ENCODE measurements at places on chromosomes 7 and 10.

- no peak for DNase-seq
These were observed 525.8 kb downstream of the ZNF33B start for GRCh38 chr10:42112331-42113157.

DNA sequence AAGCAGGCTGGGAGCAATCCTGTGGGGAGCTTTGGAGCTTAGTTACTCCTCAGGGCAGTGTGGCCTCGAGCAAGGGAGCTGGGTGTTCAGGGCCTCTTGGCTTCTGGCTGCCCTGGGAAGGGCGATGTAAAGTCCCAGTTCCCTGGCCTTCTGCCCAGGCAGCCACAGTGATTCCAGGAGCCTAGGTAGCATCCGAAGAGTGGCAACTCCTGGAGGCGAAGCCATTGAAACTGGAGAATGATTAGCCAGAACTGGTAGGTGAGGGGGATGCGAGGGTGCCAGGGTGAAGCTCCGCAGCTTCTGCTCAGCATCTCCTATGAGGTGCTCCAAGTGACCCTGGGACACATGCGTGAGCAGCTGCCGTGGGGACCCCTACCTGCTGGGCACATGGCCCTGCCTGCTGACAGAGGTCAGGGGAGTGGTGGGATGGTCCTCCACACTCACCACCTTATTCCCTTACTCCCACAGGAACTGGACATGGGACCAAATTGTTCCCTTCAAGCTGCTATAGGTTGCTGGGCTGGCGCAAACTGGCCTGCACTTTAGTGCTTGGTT, 7.8 kb upstream of the GDF2 start:
- DNase-seq, result no peak

DNA sequence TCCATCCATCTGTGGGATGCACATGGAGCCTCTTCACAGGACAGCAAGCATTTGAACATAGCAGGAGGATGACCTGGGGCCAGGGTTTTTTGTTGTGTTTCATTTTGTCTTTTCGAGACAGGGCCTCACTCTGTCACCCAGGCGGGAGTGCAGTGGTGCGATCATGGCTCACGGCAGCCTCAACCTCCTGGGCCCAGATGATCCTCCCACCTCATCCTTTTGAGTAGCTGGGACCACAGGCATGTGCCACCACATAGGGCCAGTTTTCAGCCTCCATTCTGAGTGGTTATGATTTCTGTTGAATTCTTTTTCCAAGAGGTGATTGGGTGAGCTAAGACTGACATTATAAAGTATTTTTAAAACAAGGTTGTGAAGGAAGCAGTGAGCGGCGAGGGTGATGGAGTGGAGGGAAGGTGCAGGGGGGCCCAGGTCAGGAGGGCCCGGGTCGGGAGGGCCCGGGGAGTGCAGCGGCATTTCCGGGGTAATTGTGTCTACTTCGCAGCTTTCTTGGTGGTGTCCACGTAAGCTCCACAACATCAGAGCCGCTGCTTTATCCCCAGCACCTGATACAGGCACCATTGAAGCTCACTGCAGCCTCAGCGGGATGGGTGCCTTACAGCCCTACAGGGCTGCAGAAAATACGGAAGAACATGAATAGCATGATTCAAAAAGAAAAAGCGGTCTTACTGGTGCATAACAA, 12.0 kb upstream of the LARP4B start:
- no peak for DNase-seq

DNA sequence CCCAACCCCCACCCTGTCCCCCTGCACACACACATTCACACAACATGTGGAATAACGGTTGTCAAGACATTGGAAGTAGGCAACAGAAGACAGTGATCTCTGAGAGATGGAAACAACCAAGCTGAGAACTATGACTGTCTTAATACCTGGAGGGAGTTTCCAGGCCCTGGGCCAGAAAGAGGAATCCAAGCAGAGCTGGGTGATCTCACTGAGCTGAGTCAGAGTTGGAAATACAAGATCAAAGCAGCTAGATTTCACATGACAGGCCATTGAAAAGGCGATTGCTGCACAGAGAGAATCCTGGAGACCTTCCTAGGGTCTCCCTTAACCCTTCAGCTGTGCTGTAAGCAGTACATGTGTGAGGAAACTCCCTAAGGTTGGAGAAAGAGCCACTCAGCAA, 165.8 kb upstream of the PRSS1 start:
- no peak for DNase-seq

DNA sequence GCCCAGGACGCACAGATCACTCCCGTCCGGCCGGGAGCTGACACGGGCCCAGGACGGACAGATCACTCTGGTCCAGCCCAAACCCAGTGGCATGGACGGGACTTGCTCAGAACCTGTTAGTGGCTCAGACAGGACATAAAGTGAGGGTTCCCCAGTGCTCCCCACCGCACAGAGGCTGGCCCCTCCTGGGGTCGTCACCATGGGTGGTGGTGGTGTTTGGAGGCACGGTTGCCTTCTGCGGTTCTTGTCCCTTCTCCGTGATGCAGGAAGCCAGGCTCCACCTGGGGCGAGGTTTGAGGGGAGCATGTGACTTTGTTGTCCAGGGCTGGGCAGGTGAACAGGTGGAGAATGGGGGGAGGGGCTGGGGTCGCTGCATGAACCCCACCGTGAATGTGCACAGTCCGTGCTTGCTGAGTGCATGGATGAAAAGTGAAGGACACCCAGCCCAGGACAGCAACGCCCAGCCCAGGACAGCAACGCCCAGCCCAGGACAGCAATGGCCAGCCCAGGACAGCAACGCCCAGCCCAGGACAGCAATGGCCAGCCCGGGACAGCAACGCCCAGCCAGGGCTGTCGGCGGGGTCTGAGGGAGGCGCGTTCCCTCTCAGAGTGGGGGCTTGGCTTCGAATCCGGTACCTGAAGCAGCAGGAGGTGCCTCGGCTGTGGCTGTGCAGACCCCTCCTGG, 26.7 kb downstream of the FAM20C start:
- DNase-seq, result no peak

GRCh38 chr7:88539518-88539917, 220.0 kb upstream of the ZNF804B start:
- no peak for DNase-seq

DNA sequence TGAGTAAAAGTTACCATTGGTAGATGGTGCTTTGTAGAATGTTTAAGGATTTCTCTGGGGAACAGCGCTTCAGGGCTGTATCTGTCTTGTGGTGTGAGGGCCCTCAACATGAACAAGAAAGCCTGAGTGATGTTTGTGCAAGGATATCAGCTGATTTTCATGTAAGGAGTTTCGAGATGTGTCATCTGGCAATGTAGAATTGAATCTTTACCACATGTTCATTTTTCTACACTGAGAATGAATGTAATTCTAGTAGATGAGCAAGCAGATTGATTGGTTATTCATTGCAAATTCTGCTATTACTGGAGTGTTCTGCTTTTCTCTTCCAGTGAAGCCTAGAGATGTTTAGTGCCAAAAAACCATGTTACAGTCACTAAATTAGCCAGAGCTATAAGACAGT, 87.7 kb downstream of the ST7 start:
- no peak for DNase-seq

DNA sequence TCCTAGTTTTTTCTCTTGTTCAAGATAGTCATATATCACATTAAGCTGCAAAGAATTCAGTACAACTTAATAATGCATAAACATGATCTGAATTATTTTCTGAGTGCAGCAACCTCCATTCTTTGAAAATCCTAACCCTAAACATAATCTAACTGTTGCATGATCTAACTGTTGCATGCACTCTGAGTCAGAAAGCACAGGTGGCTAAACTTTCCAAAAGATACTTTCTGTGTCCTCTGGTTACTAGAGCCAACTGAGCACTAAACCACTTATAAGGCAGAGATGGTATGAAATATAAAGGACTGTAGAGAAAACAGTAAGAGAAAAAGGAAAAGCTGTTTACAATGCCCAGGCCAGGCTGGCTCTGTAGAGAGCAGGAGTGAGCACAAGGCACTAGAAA, 23.0 kb upstream of the FAM133B start:
- DNase-seq, result no peak

DNA sequence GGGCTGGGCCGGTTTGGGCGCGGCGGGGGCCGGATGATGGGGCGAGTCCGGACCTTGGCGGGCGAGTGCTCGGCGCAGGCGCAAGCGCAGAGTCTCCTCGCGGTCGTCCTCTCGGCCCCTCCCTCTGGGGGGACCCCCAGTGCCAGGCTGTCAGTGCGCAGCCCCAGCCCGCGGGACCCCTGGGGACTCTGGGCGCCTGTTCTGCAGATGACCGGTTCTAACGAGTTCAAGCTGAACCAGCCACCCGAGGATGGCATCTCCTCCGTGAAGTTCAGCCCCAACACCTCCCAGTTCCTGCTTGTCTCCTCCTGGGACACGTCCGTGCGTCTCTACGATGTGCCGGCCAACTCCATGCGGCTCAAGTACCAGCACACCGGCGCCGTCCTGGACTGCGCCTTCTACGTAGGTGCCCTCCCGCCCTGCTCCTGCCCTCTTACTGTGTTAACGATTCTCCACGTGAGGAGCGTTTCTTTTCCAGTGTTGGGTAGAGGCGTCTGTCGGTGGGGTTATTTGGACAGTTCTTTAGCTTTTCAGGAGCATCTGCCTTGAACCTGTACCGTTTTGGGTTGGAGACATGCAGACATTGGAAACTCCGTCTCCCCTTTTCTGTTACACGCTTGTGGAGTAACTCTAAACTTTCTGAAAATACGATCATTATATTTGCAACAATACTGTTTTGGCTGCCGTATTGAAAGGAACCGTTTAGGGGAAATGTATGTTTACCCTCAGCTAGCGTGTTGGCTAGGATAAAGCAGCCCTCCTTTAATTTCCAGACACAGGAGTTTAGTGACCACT, 706 bp downstream of the BUB3 start:
- DNase-seq, result no peak

GRCh38 chr10:133281084-133281483, 4.4 kb upstream of the ADAM8 start:
- no peak for DNase-seq

GRCh38 chr10:75230600-75231038, 5.1 kb downstream of the COMTD1 start:
- DNase-seq, result peak; percentile 95

DNA sequence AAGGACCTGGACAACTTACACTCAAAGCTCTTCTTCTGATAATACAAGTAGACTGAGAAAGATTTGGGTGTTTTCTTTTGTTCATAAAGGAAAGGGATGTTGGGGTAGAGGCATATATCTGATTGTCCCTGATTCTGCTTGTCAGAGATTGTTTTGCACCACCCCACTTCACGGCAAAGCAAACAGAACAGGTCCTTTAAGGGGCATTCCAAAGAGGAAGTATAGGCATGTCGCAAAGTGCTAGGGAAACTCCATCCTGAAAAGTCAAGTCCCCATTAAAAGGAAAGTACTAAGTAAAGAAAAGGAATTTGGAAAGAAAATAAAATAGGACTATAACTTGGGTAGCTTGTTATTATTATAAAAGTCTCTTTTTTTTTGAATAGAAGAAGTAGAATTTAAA, 233.0 kb downstream of the DNAJB9 start:
- DNase-seq, result no peak

DNA sequence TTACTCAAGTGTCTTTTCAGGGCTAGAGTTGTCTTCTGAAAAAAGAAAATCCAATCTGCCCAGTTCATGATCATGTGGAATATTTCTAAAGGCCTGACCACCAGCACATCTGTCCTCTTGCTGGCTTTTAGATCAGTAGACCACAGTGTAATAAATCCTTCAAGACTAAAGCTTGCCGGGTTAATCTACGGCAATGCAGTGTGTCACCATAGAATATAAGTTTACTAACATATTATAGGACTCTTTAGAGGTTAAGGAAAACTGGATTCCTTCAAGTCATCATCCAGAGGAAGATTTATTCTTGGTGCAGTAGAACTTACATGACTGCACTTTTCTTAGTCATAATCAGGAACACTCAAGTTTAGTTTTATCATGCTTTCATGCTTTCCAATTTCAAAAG, 349.5 kb downstream of the SEMA3D start:
- DNase-seq, result no peak

DNA sequence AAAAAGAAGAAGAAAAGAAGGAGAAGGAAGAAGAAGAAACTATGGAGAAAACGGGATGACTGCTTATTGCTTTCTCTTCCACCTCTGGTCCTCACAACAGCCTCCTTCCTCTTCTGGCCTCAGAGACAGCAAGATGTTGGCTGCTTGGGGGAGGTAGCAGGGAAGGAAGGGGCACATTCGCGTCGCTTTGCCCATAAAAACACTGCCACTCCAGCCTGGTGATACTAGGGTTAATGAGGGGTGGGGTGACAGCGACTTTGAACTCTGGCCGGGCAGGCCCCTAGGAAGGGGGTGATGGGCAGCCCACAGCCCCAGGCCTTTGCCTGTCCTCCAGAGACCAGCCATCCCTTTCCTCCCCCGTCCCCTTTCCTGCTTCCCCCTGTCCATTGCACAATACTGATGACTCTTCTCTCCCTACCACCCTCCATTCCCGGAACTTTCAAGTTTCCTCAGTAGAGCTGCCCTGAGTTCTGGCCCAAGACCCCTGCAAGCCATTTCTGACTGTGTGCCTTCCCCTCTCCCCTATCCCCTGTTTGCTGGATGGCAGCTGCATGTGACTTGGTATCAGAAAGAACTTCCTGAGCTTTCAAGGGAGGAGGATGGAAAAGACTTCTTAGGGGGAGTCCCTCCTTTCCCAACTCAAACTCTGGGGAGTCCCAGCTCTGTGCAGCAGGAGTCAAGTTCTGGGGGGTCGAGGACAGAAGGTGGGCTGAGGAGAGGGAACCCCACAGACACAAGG, 2.2 kb upstream of the CUEDC2 start:
- DNase-seq, result no peak

DNA sequence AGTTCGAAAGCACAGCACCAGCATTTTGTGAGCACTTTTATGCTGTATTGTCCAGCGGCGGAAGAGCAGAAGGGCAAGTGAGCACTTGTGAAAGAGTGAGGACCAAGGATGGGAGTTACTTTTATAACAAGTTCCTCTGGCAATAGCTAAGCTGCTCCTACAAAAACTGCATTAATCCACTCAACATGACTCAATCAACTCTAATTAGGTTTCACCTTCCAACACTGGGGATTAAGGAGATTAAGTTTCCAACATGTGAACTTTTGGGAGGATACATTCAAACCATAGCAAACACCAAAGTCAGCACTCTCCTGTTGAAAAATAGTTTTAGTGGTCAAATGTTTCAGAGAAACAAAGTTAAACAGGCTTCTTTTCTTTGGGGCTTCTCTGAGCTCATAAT, 844.5 kb downstream of the REEP3 start:
- DNase-seq, result no peak

DNA sequence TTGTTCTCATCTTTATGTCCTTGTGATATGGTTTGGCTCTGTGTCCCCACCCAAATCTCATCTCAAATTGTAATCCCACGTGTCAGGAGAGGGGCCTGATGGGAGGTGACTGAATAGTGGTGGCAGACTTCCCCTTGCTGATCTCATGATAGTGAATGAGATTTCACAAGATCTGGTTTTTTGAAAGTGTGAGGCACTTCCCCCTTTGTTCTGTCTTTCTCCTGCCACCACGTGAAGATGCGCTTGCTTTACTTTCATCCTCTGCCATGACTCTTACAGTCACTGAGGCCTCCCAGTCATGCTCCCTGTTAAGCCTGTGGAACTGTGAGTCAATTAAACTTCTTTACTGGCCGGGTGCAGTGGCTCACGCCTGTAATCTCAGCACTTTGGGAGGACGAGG, 161.0 kb downstream of the HERPUD2 start:
- DNase-seq, result no peak

DNA sequence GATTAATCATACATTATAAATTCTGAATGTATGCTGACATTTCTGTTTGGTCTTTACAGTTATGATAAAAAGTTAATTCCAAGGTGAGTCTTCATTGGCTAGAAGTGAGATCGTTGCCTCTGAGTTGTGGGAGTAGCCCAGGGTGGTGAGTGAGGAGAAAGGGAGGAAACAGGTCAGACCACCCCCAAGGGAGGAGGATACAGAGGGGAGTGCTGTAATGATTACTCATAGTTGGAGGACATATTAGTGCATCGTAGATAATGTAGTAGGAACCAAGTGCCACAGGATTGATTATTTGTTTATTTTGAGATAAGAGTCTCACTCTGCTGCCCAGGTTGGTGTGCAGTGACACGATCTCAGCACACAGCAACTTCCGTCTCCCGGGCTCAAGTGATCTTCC, 672.2 kb downstream of the INHBA start:
- no peak for DNase-seq

All from stimulated activated CD8-positive, alpha-beta memory T cell treated with anti-CD3 and anti-CD28 coated beads, Interleukin-4, amount 100 ng/mL, for 4 hours (primary cell).